ENCODE measurements at places on chromosomes 2 and 18. TPM values are rescaled to one million over a fixed set of nuclear protein-coding genes. Genes with fewer than 3 reads are reported as not detected.

GRCh38 chr2:74313497-74313896, 29.7 kb downstream of the SLC4A5 start:
- no peak for DNase-seq

DNA sequence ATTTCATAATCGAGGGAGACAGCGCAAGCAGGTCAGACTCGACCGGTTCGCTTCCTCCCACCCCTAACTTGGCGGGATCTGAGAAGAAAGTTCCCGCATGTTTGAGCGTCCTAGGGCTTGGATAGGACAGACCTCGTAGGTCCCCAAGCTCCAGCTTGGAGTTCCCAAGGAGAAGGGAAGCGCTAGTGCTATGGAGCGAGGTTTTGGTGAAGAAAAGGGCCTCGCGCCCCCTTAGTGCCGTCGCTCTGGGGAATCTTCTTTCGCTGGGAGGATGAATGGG, 11.6 kb upstream of the SKOR2 start:
- no peak for DNase-seq

- no peak for DNase-seq
These were observed 38.3 kb upstream of the SMAD2 start for GRCh38 chr18:47968721-47969120.

DNA sequence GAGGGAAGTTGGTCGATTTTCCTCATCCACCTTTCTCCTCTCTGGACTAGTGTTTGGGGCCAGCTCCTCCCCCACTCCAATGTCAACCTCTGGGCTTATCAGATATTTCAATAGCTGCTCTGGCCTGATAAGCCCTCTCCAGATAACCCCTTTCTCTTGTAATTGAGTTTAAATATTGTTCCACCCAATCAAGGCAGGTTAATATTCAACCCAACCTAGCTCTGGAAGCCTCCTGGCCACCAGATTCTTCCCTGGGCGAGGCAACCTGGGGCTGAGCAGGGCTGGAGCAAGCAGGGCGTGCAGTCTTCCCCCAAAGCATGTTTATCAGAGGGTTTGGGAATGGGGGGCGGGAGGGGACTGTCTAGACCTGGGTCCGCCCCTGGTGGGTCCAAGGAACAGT, 73.8 kb downstream of the TFCP2L1 start:
- peak; percentile 49 for DNase-seq

DNA sequence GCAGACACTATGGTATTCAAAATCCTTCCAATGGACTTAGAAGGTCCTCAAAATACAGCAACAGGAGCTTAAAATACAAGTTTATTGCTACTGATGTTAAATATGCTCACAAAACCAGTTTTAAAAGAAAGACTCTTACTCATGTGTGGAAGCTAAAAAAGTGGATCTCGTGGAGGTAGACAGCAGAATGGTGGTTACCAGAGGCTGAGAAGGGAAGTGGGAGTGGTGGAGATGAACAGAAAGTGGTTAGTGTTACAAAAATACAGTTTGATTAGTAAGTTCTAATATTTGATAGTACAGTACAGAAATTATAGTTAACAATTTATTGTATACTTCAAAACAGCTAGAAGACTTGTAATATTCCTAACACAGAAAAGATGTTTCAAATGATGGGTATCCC, 12.1 kb downstream of the ADAM17 start:
- no peak for DNase-seq

Gene HOXD13
- not detected for polyA plus RNA-seq
